ENCODE measurements at places on chromosomes 7 and 10. TPM values are rescaled to one million over a fixed set of nuclear protein-coding genes. Genes with fewer than 3 reads are reported as not detected.

FAM25G gene
- not detected for total RNA-seq

PON1 gene
- total RNA-seq, result 1.8 TPM

FKBP9 gene
- total RNA-seq, result 28.6 TPM

STEAP1B gene
- 3.0 TPM for total RNA-seq

MKI67 gene
- total RNA-seq, result 71.3 TPM

GRCh38 chr10:87670586-87670985 lies 10.9 kb downstream of the PAPSS2 start:
- no peaks in the 10 kb centered on the region for H3K27me3 ChIP-seq
- H3K36me3 ChIP-seq, result no peaks in the 10 kb centered on the region
- no peak for DNase-seq
- no peak overlapping the region for H3K27ac ChIP-seq
- H3K4me3 ChIP-seq, result no peak overlapping the region

DNA sequence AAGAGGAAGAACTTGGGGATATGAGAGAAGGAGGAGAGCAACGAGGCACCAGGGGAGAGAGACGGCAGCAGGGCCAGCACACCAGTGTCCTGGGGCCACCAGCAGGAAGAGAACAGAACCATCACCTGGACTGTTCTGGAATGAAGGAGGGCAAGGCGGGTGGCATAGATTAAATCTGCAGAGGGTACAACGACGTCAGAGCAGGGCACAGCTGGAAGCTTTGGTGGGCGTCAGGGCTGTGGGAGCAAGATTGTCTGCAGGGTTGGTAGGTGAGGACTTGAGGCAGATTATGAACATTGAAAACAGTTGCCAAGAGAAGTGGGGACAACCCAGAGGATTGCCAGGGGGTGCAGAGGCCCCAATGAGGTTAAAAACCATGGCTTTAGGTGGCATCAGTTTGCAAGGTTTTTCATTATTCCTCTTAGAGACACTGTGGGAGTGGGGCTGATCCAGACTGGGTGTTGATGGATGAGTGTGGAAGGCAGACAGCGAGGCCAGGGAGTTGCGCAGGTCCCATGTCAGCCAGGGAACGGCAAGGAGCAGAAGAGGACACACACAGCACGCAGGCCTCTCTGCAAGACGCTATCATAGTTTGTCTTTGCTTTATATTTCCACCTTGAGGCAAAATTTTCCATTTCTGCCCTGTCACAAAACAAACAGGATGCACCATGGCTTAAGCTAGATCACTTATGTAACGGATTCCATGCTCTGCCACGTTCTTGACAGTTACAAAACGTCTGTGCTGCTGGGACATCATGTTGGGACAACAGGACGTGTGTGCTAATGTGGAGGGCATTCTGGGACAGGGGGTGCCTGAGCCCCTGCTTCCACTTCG lies 52.5 kb upstream of the LEP start:
- H3K27ac ChIP-seq, result no peak overlapping the region
- H3K27me3 ChIP-seq, result peaks cover 34% of the 10 kb centered on the region
- H3K4me1 ChIP-seq, result no peaks in the 10 kb centered on the region
- no peak for DNase-seq

ST8SIA6 gene
- total RNA-seq, result 4.4 TPM

SLC18A3 gene
- not detected for total RNA-seq

- H3K36me3 ChIP-seq, result no peaks in the 10 kb centered on the region
- no peak overlapping the region for H3K4me3 ChIP-seq
- DNase-seq, result no peak
- H3K27me3 ChIP-seq, result no peaks in the 10 kb centered on the region
Observed at GRCh38 chr7:148327379-148327778, 263.2 kb upstream of the C7orf33 start.
